Activated CD4-positive, alpha-beta T cell treated with anti-CD3 and anti-CD28 coated beads for 36 hours (primary cell): ENCODE measurements at places on chromosomes 13 and 19.

DNA sequence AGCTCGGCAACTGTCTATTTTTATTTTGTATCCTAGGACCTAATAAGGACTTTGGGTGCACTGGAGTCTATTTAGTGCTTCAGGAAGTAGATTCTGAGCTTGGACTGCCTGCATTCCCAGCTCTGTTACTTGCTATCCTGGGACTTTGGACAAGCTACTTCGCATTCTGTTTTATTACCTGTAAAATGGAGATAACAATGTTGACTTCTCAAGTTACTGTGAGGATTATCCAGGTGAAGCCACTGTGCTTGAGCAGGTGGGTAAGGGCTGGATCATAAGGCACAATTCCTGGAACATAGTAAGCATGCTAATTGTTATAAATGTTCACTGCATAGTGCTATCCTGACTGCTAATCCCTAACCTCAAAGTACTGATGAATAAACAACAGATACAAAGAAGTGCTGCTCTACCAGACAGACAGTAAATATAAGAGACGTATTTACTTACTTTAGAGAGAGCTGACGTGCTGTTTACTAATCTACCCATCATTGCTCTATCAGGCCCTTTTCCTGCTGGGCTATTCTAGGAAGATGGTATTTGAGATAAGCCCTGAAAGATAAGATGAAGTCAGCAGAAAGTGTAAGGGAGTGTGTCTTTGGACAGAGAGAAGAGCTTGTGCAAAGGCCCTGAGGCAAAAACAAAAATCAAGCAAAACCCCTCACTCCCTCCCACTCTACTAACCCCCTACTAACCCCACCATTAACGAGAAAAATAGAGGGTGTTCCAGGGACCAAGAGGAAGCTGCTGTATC lies 50.8 kb upstream of the FLT1 start:
- H3K4me3 ChIP-seq = no peak overlapping the region
- peaks cover 2% of the 10 kb centered on the region for H3K36me3 ChIP-seq
- no peak for DNase-seq
- H3K27me3 ChIP-seq = peaks cover 15% of the 10 kb centered on the region

- H3K27me3 ChIP-seq = peaks cover 3% of the 10 kb centered on the region
- H3K4me3 ChIP-seq = no peak overlapping the region
- no peak overlapping the region for H3K27ac ChIP-seq
- H3K4me1 ChIP-seq = no peaks in the 10 kb centered on the region
- DNase-seq = no peak
Measured at GRCh38 chr13:46086985-46087384, 17.8 kb downstream of the CPB2 start.

- H3K4me3 ChIP-seq = no peak overlapping the region
- DNase-seq = peak; percentile 47
- H3K27ac ChIP-seq = peak overlapping the region; percentile 81
- peaks cover 28% of the 10 kb centered on the region for H3K27me3 ChIP-seq
Measured at GRCh38 chr13:44312834-44313551, 60.6 kb upstream of the SERP2 start.

GRCh38 chr19:46299695-46300094 lies 2.9 kb downstream of the HIF3A start:
- H3K27ac ChIP-seq = no peak overlapping the region
- H3K27me3 ChIP-seq = peaks cover 18% of the 10 kb centered on the region
- H3K4me1 ChIP-seq = no peaks in the 10 kb centered on the region
- no peak overlapping the region for H3K4me3 ChIP-seq

GRCh38 chr19:4329858-4330257 lies 8.8 kb downstream of the STAP2 start:
- peaks cover 18% of the 10 kb centered on the region for H3K36me3 ChIP-seq
- peak overlapping the region; percentile 58 for H3K27ac ChIP-seq
- H3K4me1 ChIP-seq = peaks cover 27% of the 10 kb centered on the region
- H3K4me3 ChIP-seq = peak overlapping the region; percentile 93
- no peak for DNase-seq

- peaks cover 14% of the 10 kb centered on the region for H3K4me1 ChIP-seq
- no peak for DNase-seq
- no peak overlapping the region for H3K27ac ChIP-seq
- no peaks in the 10 kb centered on the region for H3K27me3 ChIP-seq
Measured at GRCh38 chr13:51688937-51689662, 104.8 kb downstream of the WDFY2 start.

GRCh38 chr13:112042496-112042895 lies 24.5 kb upstream of the SOX1 start:
- H3K27me3 ChIP-seq = peaks cover 19% of the 10 kb centered on the region
- no peak for DNase-seq
- H3K4me1 ChIP-seq = no peaks in the 10 kb centered on the region
- H3K36me3 ChIP-seq = no peaks in the 10 kb centered on the region
- H3K27ac ChIP-seq = no peak overlapping the region

GRCh38 chr13:40485611-40486517 lies 180.6 kb downstream of the FOXO1 start:
- H3K4me3 ChIP-seq = peak overlapping the region; percentile 20
- no peaks in the 10 kb centered on the region for H3K27me3 ChIP-seq
- peaks cover 86% of the 10 kb centered on the region for H3K4me1 ChIP-seq

- no peaks in the 10 kb centered on the region for H3K4me1 ChIP-seq
- no peaks in the 10 kb centered on the region for H3K27me3 ChIP-seq
- H3K36me3 ChIP-seq = no peaks in the 10 kb centered on the region
Measured at GRCh38 chr19:3348042-3348441, 18.3 kb upstream of the NFIC start.

GRCh38 chr13:44415815-44416214 lies 42.2 kb downstream of the SERP2 start:
- no peaks in the 10 kb centered on the region for H3K36me3 ChIP-seq
- H3K27me3 ChIP-seq = peaks cover 2% of the 10 kb centered on the region
- DNase-seq = no peak
- H3K27ac ChIP-seq = no peak overlapping the region
- peaks cover 6% of the 10 kb centered on the region for H3K4me1 ChIP-seq

GRCh38 chr13:23899555-23899954 lies 2.3 kb upstream of the C1QTNF9B start:
- peaks cover 3% of the 10 kb centered on the region for H3K4me1 ChIP-seq
- DNase-seq = peak; percentile 48
- H3K27ac ChIP-seq = no peak overlapping the region
- H3K36me3 ChIP-seq = no peaks in the 10 kb centered on the region
- H3K4me3 ChIP-seq = no peak overlapping the region
- H3K27me3 ChIP-seq = peaks cover 22% of the 10 kb centered on the region

GRCh38 chr13:95217920-95218830 lies 83.1 kb downstream of the ABCC4 start:
- no peak overlapping the region for H3K27ac ChIP-seq
- H3K27me3 ChIP-seq = no peaks in the 10 kb centered on the region

- H3K4me1 ChIP-seq = peaks cover 33% of the 10 kb centered on the region
- H3K27ac ChIP-seq = no peak overlapping the region
- H3K36me3 ChIP-seq = no peaks in the 10 kb centered on the region
- peaks cover 6% of the 10 kb centered on the region for H3K27me3 ChIP-seq
- DNase-seq = no peak
Measured at GRCh38 chr19:1238369-1239303, 831 bp upstream of the CBARP start.

DNA sequence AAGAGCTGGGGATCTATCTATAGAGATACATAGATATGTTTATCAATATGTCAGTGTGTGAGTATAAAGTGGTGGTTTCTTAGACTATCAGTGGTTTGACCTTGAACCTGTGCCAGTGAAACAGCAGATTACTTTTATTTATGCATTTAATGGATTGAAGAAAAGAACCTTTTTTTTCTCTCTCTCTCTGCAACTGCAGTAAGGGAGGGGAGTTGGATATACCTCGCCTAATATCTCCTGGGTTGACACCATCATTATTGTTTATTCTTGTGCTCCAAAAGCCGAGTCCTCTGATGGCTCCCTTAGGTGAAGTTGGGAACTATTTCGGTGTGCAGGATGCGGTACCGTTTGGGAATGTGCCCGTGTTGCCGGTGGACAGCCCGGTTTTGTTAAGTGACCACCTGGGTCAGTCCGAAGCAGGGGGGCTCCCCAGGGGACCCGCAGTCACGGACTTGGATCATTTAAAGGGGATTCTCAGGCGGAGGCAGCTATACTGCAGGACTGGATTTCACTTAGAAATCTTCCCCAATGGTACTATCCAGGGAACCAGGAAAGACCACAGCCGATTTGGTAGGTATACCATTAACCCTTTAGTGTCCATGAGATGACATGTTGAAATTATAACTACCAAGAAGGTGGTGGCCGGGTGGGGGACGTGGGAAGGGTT lies 880 bp downstream of the FGF9 start:
- no peaks in the 10 kb centered on the region for H3K36me3 ChIP-seq
- H3K27ac ChIP-seq = no peak overlapping the region
- DNase-seq = no peak
- H3K27me3 ChIP-seq = peaks cover 49% of the 10 kb centered on the region

GRCh38 chr13:43626994-43627393 lies 159.8 kb downstream of the ENOX1 start:
- H3K36me3 ChIP-seq = no peaks in the 10 kb centered on the region
- H3K4me3 ChIP-seq = no peak overlapping the region
- no peak for DNase-seq
- peaks cover 18% of the 10 kb centered on the region for H3K27me3 ChIP-seq
- no peak overlapping the region for H3K27ac ChIP-seq

GRCh38 chr19:20558571-20558970 lies 7.0 kb downstream of the ZNF737 start:
- H3K27ac ChIP-seq = peak overlapping the region; percentile 13
- H3K4me1 ChIP-seq = peaks cover 18% of the 10 kb centered on the region
- H3K4me3 ChIP-seq = no peak overlapping the region

GRCh38 chr13:39273953-39274738 lies 235.9 kb downstream of the NHLRC3 start:
- no peaks in the 10 kb centered on the region for H3K36me3 ChIP-seq
- no peak overlapping the region for H3K27ac ChIP-seq
- H3K4me3 ChIP-seq = no peak overlapping the region

- H3K36me3 ChIP-seq = no peaks in the 10 kb centered on the region
- no peak for DNase-seq
- no peak overlapping the region for H3K27ac ChIP-seq
- H3K4me3 ChIP-seq = no peak overlapping the region
Measured at GRCh38 chr19:33781996-33782395, 14.7 kb upstream of the KCTD15 start.

DNA sequence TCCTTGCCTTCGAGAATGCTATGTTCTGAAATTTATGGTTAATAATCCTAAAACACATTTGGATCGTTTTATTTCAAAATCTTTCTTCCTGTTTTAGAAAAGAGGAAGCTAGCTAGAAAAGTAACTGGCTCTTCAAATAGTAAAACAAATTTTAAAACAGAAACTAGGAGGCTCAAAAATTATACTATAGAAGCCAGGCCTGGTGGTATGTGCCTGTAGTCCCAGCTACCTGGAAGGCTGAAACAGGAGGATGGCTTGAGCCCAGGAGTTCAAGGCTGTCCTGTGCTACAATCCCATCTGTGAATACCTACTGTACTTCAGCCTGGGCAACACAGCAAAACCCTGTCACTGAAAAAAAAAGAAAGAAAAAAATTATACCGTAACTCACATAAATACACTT lies 57.9 kb downstream of the ELF1 start:
- H3K4me1 ChIP-seq = peaks cover 62% of the 10 kb centered on the region
- DNase-seq = no peak
- H3K27me3 ChIP-seq = no peaks in the 10 kb centered on the region
- H3K36me3 ChIP-seq = peaks cover 38% of the 10 kb centered on the region

DNA sequence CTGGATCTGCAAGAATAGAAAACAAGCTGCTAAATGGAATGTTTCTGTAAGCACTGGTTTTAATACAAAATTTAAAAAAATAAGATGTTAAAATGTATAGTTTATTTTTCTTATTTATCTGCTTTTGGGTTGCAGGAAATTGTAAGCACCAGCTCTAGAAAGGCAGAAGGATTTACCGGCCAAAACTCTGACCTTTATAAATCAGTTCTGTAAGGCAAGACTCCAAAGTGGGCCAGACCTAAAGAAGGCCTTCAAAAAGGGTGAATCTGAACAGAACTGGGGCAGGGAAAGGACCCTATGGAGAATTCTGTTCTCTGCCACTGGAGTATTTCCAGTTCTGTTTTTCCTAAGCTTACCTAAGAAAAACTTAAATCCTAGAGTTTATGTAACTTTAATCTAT lies 19.3 kb downstream of the ZNF100 start:
- H3K4me1 ChIP-seq = peaks cover 17% of the 10 kb centered on the region
- no peaks in the 10 kb centered on the region for H3K27me3 ChIP-seq
- H3K36me3 ChIP-seq = peaks cover 74% of the 10 kb centered on the region
- H3K4me3 ChIP-seq = no peak overlapping the region
- no peak for DNase-seq
